ENCODE measurements at places on chromosomes 3 and 15.

DNA sequence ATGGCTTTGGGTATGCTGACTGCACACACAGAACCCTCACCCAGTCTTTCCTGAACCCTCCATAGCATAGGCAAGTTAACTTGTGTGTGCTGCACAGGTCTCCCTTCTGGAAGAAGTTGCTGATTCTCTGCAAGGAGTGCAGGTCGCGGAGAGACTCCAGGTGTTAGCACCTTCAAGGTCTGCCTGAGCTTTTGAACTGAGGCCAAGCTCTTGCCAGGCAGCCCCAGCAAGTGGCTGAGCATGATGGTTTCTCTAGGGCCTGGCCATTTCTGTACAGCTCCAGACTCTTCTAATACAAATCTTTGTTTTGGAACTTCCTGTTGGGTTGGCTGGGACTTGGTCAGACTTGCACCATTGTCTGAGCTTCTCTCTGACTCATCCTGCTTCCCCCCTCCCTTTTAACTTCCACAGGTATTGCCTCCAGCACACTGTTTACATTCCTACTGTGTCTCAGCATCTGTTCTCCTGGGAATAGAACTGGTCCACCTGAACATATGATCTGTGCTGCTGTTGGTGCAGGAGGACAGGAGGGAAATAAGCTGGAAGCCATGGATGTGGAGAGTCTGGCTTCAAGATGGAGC, 53.3 kb downstream of the KY start:
- no peak for DNase-seq

DNA sequence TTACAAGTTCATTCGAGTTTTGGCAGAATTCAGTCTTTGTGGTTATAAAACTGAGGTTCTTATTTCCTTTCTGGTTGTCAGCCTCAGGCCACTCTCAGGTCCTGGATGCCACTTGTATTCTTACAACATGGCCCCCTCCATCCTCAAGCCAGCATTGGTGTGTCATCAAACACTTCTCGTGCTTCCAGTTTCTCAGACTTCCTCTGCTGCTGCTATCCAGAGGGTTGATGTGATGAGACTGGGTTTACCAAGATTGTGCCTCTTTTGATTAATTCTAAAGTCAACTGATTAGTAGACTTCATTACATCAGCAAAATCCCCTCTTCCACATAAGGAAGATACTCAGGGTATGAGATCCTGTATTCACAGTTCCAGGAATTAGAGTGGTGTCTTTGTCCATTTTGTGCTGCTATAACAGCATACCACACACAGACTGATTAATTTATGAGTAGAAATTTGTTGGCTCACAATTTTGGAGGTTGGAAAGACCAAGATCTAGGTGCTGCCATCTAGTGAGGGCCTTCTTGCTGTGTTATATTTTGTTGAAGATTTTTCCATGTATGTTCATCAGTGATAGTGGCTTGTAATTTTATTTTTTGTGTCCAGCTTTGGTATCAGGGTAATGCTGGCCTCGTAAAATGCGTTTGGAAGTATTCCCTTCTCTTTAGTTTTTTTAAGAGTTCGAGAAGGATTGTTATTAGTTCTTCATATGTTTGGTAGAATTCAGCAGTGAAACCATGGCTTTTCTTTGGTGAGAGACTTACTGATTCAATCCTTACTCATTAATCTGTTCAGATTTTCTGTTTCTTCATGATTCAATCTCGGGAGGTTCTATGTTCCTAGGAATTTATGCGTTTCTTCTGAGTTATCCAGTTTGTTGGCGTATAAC, 11.1 kb downstream of the LRCH3 start:
- no peak for DNase-seq

DNA sequence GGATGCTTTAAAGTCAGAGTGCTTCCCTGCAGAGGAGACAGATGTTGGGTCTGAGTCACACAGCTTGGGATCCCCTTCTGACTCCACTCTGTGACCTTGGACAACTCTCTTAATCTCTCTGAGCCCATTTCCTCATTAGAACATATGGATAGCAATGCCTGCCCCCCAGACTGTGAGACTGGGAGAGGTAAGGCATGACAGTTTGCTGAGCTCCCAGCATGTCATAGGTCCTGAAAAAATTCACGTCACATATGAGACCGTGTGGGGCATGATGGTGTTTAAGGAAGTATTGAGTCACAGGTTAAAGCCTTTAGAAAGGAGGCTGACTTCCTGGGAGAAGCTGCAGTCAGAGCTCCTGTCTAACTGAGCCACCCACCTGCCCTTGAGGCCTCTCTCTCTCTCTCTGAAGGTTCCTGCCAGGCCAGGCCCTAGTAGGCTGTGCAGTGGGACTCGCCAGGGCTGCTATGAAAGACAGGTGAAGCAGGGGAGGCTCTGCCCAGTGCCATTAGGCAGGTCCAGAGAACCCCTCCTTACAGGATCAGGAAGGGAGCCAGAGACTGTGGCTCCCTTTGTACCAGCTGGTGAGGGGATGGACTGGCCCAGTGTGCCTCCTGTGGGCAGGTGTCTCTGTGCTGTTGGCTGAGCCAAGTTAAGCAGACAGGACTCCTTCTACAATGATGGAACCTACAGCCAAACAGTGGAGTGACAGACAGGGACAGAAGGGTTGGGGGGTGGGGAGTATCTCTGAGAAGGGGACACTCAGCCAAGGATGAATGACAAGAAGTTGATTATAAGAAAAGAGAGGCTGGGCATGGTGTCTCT, 19.5 kb upstream of the DOCK3 start:
- DNase-seq = no peak

- DNase-seq = no peak
These were observed 377.9 kb downstream of the GAP43 start for GRCh38 chr3:116001151-116001621.

GRCh38 chr3:72086042-72086742, 301.2 kb upstream of the PROK2 start:
- no peak for DNase-seq

DNA sequence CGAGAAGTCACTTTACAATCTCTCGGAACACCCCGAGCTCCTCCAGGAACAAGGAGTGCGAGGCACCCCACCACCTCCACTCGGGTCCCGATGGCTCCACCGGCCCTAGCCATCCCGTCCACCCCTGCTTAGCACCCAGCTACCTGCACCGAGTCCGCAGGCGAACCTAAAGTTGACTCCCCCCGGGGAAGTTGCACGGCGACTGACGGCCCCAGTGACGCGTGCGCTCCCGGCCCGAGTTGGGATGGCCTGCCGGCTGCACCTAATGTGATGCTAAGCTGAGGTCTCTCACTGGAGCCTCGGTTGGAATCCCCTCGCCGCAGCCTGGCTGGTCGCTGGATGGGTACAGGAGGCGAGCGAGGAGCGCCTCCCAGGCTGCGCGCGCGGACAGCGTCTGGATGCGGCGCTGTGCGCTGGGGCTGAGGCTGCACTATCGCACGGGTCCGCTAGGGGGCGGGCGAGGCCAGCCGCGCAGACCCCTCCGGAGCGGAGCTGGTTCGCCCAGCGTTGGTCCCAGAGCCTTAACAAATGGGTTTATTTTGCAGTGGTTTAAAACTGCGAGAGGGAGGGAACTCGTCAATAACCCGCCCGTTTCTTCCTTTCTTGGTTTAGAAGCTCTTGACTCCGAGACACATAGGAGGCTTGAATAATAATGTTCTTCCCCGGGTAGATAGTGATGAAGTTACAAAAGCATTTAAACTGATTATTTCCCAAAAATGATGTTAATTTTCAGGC, at the start of gene OXTR:
OXTR (minus strand) TSS at position 526 of the 735 bp plus-strand sequence. CDS start 1,426 bp downstream, outside the sequence.
- DNase-seq = peak; percentile 74

DNA sequence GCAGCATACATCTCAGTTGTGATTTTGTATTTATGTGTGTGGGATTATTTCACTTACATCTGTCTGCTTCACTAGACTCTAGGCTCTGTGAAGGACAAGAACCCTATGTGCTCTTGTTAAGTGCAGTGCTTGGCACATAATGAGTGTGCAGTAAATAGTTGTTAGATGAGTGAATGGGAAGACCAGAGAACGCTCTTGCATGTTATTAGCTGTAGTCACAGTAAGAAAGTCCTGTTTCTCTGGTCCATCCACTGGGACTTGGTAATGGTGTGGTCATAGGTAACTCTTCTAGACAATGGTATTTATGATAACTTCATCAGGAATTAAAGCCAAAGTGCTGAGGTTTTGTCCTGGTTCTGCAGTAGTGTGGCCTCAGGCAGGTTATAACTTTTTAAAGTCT, 1.4 kb upstream of the AQP9 start:
- DNase-seq = no peak

GRCh38 chr15:28932361-28932760, 46.6 kb downstream of the APBA2 start:
- no peak for DNase-seq

- DNase-seq = no peak
These were observed 836.2 kb downstream of the AGBL1 start for GRCh38 chr15:86915811-86916331.

DNA sequence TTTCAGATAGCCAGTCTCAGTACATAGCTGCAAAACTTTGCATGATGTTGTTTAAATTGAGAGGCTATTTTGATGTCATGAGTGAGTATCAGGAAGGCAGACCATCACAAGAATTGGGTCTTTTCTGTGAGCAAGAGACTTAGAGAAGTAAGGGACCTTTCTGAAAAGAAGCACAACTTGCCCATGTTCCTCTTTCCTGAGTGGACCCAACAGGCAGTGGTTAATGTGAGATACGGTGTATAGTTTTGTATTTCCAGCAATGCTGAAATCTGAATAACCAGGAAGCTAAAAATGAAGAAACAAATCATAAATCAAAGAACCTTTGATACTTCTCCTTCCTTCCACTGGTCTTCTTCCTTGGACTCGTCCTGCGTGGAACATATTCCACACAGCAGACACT, 25.1 kb downstream of the MCTP2 start:
- no peak for DNase-seq

DNA sequence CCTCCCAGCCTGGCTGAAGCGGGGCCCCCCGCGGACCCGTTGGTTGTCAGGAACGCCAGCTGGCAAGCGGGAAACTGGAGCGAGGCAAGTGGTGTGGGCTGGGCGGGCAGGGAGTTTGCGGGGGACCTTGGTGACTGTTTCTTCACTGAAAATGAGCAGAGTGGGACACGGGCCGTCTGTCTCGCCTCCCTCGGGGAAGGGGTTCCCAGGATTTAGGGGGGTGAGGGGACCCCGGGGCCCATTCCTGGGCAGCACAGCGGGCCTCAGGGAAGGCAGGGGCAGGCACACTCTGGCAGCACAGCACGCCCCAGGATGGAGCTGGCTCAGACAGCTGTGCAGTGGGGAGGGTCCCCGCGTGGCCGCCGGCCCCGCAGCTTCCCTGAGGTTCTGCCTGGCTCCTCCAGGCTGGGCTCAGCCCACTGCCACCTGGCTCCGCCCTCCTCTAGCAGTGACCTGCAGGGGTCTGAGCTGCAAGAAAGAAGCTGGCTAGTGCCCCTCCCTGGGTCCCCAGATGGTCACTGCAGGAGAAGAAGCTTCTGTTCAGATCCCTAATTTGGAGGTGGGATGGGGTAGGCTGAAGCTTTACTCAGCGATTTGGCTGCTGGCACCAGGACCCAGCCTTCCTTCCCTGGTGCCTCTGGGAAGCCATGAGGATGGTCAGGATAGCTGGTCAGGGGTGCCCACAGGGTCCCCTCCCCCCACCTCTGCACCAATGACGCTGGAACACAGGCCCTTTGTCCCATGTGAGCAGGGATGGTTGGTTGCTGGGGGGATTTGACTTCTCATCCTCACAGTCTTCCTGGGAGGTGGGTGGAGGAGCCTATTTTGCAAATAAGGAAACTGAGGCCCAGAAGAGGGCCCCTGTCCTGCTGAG, 90.4 kb downstream of the TBC1D2B start:
- DNase-seq = no peak

GRCh38 chr15:70513819-70514218, 249.5 kb downstream of the UACA start:
- DNase-seq = no peak

DNA sequence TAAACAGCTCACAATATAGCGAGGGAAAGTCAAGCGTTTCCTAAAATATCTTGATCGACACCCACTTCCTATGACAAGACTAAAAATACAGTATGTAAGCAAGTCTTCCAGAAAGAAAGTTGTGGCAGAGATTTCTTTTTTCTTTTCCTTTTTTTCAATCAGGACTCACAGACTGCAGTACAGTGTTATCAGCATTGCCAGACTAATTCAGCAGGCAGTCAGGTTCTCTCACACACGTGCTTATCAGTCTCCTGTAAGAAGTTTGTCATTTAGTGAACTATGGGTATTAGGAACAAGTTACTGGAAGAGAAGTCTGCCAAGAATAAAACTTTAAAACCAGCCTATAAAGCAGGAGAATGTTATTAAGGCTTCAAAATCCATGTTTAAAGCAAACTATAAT, 32.8 kb upstream of the ZNF385D start:
- no peak for DNase-seq

- DNase-seq = no peak
These were observed 108.7 kb downstream of the P2RY1 start for GRCh38 chr3:152943645-152944044.

- DNase-seq = no peak
These were observed 830.3 kb downstream of the DIPK2A start for GRCh38 chr3:144801890-144802289.

DNA sequence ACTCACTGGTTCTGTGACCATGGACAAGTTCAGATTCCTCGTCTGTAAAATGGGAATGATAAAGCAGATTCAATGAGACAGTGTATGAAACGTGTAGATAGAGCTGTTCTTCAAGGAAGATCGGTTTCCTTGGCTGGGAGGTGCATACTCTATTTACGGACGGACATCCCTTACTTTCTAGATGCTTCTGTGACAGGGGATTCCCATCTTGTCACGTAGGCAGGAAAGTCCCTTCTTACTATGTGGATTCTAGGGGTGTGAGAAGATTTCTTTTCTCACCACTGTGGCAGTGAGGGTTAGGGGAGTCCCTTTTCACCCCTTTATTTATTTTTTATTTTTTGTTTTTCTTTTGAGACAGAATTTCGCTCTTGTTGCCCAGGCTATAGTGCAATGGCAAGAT, 180.9 kb upstream of the TBL1XR1 start:
- DNase-seq = no peak

DNA sequence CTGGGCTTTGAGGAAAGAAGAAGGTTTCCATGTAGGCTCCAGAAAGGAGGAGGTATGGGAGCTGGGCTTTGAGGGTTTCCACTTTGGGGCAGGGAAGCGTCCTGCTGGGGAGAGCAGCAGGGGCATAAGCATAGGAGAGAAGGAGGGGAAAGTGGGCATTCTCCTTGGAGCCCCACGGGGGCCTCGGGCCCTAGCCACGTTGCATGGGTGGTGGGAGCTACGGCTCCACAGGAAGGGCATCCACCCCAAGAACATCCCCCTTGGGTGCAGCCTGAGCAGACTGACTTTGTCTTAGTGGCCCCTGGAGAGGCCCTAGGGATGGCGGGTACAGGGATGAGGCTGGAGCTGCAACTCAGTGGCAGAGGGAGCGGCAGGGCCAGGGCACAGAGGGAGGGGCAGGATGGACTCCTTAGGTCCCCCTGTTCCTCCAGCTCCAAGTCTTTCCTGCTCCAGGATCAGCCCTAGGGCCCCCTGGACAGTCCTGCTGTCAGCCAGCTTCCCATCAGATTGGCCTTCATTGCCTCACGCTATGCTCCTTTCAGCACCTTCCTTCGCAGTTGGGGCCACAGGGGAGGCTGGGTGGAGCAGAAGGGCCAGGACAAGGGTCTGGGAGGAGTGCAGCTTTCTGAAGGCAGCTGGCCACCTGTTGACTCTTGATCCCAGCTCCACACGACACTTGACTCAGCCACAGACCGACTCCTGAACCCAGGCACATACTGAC, 22.9 kb downstream of the PRR20G start:
- DNase-seq = no peak

- DNase-seq = no peak
These were observed 104.3 kb upstream of the PRR20G start for GRCh38 chr3:127392156-127392490.

- DNase-seq = no peak
These were observed 17.1 kb downstream of the PCNP start for GRCh38 chr3:101591071-101591470.

GRCh38 chr3:13786811-13787210, 93.1 kb downstream of the WNT7A start:
- DNase-seq = no peak

GRCh38 chr3:160781402-160781801, 25.4 kb downstream of the PPM1L start:
- no peak for DNase-seq

All from Right ventricle myocardium superior (tissue), 1 donor.